Activated T-cell treated with anti-CD3 and anti-CD28 coated beads, Interleukin-2, amount 50 U/mL, for 1 hour (primary cell): ENCODE measurements at places on chromosomes 7 and 10.

DNA sequence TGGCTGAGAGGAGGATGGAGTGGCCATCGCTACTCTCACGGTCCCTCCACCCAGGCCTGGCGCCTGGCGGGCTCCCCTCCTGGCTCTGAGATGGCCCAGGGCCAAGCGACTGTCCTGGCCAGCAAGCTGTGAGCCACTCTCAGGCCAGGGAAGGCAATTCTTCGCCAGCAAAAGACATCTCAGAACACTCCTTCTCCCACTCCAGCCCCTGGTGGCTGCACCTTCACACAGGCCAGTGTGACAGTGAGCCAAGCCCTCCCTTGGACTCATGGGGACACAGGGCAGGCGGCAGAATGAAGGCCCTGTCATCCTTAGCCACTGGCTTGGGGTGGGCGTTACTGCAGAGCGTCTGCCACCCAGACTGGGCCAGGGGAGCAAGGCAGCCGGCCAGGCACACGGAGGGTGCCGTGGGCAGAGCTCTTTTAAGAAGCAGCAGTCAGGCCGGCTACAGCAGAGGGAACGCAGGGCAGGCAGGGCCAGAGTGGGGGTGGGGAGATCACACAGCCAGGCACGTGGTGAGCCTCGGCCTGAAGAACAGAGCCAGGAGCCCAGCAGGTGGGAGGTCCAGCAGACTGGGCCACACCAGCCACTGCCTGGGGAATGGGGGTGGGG is 14.4 kb downstream of the STK32C start:
- DNase-seq, result no peak

DNA sequence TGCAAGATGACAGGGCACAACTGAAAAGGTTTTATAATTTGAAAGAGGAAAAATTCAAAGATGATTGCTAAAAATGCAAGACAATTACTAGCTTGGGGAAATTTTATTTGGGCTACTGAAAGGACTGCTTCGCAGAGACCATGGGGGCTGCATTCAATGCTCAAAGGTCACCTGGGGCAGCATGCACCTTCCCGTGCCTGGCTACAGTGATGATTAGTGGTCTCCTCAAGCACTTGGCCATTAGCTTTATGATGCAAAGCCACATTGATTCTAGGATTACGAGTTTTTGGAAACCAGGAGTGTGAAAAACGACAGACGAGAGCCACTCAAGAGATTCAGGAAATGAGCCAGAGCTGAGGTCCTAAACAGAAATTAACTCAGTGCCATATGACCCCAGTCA is 764.6 kb downstream of the PHTF2 start:
- no peak for DNase-seq

DNA sequence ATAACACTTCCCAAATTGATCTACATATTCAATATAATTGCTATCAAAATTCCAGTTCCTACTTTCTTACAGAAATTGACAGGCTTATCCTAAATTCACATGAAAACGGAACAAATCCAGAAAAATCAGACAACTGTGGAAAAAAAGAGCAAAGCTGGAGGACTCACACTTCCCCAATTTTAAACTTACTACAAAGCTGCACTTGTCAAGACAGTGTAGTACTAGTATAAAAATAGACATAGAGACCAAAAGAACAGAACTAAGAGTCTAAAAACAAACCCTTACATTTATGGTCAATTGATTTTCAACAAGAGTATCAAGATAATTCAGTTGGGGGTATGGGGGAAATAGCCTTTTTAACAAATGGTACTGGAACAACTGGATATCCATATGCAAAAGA is 27.5 kb downstream of the LMBR1 start:
- DNase-seq, result no peak

DNA sequence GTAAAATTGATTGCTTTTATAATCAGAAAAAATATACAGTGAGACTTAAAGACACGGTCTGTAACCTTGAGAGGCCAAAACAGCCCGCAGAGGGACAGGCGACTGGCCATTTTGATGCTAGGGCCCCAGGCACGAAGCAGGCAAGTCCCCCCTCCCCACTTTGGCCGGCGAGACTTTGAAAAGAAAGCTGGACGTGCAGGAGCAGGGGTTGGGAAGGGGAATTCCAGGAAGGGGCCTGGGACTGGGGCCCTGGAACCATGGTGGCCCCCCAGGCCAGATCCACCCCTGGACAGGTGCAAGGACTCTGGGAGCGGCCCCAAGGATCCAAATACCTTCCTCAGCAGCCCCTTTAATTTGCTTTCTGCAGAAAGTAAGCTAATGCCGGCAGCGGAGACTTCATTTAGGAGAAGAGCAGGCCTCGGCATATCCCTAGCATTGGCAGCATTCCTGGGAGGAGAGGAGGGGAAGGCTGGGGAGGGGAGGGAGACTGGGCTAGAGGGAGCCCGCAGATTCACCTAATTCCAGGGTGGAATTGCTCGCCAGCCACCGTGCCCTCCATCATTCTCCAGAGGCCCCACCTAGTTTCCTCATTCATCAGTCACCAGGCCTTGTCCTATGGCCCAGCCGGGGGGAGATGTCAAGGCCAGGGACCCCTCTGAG is 24.9 kb upstream of the TNRC18 start:
- no peak for DNase-seq

DNA sequence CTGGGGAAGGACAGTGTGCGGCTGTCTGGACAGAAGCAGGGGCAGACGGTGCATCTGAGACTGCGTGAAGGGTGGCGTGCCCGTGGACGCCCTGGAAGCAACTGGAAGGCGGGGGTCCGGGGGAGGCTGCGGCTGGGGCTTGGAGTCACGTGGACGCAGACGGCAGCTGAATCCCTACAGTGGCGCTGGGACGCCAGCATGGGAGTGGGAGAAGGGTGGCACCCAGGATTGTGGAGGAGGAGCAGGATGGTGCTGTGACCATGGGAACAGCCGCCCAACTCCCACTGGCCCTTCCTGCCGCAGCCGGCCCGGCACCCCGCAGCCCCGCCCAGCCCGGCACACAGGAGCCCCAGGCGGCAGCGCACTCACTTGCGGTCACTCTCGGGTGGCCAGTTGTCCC is 9.7 kb downstream of the INTS1 start:
- DNase-seq, result no peak

DNA sequence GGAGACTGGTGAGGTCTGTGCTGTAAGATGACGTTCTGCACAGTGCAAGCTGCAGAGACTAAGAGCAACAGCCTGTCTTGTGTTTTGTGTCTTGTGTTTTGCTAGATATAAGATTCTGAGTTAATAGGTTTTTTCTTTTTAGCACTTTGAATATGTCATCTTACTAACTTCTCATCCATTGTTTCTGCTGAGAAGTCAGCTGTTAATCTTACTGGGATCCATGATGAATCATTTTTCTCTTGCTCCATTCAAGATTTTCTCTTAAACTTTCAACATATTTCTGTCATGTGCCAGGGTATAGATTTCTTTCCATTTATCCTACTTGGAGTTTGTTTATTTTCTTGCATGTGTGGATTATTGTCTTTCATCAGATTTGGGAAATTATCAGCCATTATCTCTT is 290.3 kb downstream of the CELF2 start:
- DNase-seq, result no peak

- DNase-seq, result no peak
Measured at GRCh38 chr7:16728811-16729210, 24.7 kb upstream of the TSPAN13 start.

- DNase-seq, result no peak
Measured at GRCh38 chr7:44085546-44085945, 3.2 kb upstream of the POLM start.

DNA sequence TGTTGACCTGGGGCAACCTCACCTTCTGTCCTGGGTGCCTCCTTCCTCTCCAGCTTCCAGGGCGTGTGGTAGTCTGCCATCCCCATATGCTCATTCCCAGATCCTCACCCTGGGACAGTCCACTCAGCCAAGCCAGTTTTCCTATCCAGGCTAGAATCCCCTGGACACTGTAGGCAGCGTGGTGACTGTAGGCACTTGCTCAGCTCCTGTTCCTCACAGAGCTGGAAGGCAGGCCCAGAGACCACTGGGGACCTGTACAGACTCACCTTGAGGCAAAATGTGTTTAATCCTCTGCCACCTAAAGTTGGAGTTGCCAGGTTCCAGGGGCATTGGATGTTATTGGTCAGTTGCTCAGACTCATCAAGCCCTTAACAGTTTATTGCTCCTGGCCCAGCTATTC is 2.4 kb upstream of the GRID1 start:
- DNase-seq, result no peak

DNA sequence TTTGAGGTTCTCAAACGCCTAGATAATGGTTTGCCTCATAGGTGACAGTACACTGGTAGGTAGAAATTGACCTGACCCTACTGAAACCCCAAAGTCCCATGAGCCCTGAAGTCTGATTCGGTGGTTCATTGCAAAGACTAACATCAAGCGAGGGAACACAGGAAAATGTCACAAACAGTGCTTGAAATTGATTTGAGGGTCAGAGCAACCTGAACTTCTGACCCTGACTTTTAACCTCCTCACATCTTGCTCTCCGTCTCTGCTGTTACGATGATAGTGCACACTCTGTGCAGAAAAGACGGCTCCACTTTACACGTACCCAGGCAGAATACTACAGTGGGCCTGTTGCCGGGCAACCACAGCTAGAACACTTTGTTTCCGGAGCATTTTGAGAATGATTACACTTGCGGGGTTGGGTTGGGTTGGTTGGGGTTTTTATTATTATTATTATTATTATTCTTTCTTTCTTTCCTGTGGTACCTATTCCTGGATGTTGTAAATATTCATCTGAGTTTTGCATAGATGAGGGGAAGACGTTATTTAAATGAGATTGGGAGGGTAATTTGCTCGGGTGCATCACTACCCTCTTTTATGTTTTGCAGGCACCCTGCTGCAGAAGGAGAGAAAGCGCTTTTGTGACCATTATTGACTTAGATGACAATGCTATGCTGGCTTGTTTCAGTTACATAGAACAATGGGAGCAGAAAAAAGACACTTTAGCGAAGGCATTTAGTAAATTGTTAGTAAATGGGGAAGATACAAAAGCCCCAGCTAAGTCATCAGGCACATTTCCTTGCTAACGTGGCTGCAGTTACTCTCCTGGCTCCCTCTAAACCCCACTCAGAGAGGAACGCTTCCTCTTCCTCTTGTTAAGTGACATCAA is 438.1 kb upstream of the NRP1 start:
- DNase-seq, result no peak

GRCh38 chr10:100978901-100979195 is 8.4 kb downstream of the MRPL43 start:
- no peak for DNase-seq

GRCh38 chr7:27587429-27587828 is 75.3 kb downstream of the HIBADH start:
- DNase-seq, result no peak

DNA sequence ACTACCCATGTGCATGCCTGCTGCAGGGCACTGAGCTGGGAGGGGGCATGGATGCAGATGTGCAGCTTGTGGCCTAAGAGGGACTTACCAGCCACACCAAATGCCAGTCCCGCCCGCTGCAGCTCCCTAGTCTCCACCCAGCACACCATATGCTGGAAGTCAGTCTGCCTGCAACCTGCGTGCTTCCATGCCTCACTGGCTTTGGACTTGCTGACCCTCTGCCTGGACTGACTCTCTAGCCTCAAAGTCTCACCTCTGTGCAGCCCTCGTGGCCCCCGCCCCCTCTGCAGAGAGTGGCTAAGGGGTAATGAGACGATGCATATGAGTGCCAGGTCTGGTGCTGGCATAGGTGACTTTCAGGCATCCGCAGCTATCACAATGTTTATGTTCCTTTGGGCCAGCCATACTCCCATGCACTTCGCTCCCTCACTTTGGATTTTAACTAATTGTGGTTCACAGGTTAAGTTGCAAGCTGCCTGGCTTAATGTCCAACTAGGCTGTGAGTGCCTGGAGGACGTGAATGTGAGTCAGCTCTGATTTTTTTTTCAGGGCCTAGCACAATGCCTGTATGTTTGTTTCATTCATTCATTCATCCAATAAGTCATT is 21.7 kb downstream of the TRIM8 start:
- no peak for DNase-seq

DNA sequence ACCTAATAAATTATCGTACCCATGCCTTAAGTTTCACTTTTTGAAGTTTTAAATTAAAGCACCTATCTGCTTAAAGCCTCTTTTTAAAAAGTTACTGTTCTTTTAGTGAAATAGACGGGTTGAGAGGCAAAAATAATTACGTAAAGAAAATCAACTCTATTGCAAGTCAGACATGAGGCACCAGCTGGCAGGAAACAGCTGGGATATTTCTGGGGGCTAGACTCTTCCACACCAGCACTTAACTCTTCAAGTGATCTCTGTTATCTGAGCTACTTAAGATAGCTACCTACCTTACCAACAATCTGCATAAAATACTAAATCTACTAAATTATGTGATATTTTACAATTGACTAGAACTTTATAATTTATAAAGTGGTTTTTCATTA is 35.8 kb downstream of the GBF1 start:
- no peak for DNase-seq

DNA sequence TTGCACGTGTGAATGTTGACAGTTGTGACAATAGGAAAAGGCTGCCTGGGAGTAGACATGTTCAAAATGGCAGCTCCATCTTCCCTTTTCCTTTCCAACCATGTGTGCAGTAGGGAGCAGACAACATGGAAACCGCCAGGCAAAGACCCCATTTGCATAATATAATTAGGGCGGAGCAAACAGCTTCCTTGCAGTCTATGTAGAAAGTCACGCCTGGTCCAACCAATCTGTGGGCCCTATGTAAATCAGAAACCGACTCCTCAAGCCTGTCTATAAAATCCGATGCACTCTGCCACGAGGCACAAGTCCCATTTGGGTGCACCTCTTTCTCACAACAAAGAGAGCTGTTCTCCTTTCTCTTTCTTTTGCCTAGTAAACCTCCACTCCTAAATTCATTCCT is 19.6 kb downstream of the NEBL start:
- no peak for DNase-seq

GRCh38 chr7:126720232-126720631 is 532.5 kb downstream of the GRM8 start:
- DNase-seq, result no peak

- DNase-seq, result no peak
Measured at GRCh38 chr10:47136866-47137265, 163.1 kb upstream of the GDF10 start.

GRCh38 chr10:110944792-110945396 is 25.5 kb downstream of the SHOC2 start:
- DNase-seq, result no peak

DNA sequence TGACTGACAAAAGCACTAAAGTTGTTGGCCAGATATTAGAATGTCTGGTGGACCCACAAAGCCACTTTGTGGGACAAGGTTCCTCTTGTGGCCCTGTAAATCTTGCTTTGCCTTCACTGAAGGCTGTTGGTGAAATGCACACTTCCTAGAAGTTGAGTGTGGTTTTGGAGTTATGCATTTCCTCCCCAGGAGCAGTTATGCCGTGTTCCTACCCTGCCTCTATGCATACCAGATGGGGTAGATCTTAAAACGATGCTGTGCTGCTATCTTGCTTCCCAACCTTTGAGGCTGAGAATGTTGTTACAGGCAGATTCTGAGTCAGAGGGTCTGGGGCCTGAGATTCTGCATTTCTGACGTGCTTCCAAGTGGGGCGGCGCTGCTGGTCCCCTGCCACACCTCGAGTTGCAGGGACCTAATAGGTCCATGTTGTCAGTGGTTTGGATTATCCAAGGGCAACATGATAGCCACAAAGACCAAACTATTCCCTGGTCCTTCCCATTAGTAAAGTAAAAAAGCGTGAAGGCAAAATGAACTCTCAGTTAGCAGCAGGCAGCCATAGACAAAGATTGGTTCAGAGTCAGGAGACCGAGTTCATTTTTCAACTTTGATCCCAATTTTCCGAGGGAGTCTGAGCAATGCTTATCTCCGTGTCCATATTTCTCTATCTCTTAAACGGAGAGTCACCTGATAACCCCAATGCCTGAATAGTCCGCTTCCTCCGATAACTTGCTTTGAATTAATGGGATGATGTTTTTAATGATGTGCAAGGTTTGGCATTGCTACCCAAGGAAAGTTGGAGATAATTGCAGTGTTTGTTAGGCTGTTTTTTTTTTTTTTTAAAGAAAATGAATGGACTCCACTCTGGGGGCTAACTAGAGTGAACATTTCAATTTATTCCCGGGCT is 55.8 kb downstream of the CDHR3 start:
- DNase-seq, result no peak
